ENCODE measurements at places on chromosomes 3 and 15.

GRCh38 chr3:173747427-173747826 is 349.9 kb downstream of the NLGN1 start:
- no peak for DNase-seq

DNA sequence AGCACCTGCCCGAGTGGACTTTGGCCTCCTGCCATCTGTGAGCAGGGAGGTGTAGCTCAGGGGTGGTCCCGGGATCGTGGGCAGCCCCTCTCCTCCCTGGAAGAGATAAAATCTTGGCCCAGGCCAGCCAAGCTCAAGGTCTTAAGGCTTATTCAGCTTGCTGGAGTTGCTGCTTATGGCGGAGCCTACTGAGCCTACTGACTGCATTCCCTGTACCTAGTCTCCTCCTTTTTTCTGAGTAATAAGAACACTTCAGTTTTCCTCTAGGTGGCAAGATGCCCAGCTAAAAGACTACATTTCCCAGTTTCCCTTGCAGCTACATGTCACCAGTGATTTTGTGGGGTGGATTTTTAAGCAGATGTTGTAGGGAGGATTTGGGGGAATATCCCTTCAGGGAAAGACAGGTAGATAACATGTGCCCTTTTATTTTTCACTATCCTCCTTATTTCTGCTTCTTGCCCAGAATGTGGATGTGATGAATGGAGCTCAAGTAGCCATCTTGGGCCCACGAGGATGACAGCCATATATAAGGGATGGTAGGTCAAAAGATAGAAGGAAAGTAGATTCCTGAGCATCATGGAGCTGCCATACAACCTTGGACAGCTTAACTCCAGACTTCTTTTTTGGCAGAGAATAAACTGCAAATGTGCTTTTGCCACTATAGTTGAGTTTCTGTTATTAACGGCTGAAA is 41.4 kb upstream of the INSYN1 start:
- no peak for DNase-seq

DNA sequence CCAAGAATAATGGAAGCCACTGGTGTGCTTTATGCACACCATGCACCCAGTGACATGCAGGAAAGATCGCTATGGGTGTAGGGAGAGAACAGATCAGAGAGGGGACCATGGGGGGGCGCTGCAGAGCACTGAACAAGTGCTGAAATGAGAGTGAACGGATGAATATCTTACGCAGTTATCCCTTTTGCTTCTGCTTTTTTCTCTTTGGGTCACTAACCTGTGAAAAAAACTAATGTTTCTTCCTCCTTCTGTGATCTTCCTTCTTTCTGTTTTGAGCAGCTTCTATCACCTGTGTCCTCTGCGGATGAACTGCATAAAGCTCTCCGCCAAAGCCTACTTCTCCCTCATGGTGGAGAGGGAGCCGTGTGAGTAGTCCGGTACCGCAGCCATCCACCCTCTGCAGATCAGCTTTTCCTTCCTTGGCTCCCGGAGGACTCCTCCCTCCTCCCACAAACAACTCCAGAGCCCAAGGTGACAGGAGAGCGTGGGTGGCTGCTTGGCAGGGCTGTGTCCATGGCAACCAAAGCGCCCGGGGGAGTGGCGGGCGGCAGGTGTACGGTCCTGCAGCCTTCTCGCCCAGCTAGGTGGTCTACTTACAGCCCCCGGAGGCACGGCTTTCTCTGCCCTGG is 106.2 kb downstream of the DGKG start:
- no peak for DNase-seq

DNA sequence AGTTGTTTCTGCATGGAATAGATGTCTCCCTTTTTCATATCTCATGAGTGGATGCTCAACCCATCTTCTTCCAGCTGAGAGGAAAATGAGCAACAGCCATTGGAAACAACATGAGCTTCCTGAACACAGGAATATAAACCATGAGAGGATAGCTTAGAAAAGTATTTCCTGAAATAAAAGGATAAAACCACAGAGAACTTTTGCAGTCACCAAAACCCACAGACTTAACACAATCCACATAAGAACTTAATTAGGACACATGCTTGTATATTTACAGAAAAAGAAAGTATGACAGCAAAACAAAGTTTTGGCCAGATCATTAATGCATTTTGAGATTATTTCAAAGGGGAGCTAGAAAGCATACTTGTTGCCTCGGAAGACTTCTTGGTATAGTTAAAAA is 180.5 kb upstream of the RASGRP1 start:
- no peak for DNase-seq

DNA sequence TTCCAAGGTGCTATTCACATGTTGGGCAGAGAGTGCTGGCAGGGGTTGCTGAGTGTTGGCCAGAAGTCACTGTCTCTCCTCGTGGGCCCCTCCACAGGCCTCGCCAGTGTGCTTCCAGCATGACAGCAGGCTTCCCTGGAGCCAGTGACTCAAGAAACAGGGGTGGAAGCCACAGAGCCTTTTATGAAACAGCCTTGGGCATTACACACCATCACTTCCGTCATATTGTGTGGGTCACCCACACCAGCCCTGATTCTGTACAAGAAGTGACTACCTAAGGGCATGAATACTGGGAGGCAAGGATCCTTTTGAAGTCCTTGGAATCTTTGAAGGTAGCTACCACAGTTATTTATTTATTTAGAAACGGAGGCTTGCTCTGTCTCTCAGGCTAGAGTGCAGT is 177.6 kb upstream of the UBE3A start:
- no peak for DNase-seq

- no peak for DNase-seq
These were observed 167.7 kb downstream of the LRTM1 start for GRCh38 chr3:54760201-54760600.

- no peak for DNase-seq
These were observed 55.5 kb downstream of the DLG1 start for GRCh38 chr3:197242784-197243432.
